Activated T-cell treated with anti-CD3 and anti-CD28 coated beads, Interleukin-2, amount 50 U/mL, for 24 hours (primary cell): ENCODE measurements at places on chromosomes 13 and 19.

DNA sequence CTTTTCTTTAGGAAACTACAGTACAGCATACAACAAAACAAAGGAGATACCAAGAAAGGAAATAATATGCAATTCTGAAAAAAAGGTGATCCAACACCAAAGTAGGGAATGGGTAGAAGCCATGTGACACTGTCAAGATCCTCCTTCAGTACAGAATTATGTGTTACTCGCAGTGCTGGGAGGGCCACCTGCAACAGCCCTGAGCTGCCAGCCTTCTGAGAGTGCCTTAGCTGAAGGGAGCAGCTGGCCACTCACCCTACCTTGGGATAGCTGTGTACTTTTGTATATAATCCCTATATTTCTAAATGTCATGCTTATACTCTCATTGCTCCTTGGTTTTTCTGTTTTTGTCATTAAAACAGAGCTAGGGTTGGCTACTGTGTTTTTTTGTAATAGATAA, 1518.2 kb upstream of the PCDH20 start:
- DNase-seq: no peak

GRCh38 chr19:19034204-19034624, 811 bp downstream of the ARMC6 start:
- peak; percentile 79 for DNase-seq

DNA sequence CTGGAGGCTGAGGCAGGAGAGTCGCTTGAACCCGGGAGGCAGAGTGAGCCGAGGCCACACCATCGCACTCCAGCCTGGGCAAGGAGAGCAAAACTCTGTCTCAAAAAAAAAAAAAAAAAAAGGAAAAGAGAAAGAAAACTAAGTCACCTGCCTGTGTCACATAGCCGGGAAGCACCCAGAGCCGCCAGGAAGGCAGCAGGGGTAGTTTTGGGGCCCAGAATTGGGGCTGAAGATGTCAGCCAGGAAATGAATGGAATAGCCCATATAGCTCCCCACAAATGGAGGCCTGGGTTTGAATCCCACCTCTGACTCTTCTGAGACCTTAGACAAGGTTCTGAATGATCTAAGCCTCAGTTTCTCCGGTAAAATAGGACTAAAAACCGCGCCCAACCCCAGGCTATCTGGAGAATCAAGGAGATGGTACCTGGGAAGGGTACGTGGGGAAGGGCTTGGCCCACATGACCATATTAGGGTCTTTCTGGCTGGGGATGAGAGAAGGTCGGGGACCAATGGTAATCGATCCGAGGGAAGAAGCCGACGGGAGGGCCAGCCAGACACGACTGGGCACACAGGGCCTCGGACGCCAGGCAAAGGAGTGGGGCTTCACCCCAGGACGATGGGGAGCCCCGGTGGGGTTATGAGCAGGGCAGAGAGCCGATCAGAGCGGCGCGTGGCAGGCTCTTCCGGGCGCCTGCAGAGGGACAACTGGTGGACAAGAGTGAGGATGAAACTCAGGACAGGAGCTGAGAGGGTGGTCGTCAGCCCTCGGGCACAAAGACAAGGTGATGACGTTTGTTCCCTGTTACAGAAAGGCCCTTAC, 14.4 kb downstream of the CCDC124 start:
- peak; percentile 43 for DNase-seq

DNA sequence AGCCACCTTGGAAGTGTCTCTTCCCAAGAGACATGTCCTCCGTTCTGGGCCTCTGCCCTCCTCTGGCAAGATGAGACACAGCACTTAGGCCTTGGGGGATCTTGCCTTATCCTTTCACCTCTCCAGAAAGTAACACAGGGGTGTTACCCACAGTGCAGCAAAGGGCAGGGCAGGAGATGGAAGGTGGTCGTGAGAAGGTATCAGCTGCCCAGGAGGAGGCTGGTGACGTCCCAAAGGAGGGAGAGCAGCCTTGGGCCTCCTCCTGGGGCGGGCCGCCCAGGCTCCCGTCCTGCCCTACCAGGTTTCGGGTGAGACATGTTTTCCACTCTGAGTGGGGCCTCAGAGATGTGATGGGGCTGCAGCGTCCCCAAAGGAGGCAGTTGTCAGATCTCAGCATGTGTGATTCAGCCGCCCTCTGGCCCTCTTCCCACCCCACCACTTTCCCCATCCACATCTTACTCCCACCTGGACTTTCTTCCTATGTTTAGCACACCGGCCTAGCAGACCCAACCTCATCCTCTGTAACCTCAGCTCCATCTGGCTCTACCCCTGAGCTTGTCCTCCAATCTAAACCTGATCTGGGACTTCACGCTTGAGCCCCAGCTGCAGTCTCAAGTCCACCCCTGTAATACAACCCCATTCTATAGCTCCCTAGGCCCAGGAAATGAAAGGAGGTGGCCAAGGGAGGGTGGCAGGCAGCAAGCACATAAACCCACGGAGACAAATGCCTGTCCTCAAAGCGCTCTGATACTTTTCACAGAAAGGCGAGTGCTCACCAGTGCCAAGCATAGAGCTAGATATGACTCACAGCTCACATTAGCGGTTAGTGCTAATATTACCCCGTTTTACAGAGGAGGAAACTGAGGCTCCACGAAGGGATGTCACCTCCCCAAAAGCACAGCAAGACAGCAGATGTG, 9.3 kb downstream of the POU2F2 start:
- peak; percentile 83 for DNase-seq

DNA sequence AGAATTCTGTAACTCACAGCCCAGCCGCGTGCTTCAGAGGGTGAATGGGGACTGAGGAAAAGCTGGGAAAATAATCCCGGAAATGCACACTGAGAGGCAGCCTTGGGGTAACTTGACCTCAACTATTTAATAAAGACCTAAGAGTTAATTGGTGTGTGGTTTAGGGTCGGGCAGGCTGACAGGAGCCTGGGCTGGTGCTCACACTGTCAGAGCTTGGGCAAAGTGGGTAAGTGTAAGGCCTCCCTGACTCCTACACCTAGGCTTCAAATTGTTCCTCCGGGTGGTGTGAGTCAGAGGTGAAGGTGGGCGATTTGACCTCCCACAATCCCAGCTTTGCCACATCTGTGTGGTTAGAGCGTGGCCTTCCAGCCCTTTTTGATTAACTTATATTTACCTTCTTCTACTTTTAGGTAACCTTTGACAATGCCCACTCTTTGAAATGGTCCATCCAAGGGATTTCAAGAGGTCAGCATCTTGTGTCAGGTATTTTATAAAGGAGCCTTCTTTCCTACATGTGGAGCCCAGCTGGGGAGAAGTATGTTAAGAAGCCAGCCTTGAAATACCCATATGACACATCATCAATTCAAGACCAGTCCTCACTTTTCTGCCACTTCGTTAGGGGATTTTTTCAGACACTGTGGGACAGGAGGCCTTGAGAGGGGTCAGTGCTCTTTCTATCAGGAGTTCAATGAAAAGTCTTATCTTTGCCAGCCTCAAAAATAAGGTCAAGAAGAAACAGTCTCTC, 114.2 kb downstream of the NUFIP1 start:
- no peak for DNase-seq

DNA sequence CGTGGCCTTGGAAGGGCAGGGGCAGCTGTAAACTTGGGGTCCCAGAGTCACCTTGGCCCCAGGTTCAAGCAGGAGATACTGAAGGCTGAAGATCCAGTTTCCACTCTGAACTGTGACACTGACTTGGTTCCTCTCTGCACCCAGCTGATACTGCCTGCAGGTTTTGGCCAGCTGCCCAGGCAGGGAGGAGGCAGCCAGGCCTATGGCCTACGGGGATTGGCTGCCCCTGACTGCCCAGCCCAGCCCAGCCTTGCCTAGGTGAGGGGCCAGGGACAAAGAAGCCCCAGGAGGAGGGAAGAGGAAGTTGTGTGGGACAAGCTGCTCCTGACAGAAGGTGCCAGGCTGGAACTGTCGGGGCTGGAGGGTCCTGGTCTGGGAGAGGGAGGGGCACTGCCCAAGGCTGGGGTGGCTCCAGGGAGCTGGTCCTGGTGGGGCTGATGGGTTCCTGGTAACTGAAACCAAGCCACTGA, 51.7 kb upstream of the CYP4F8 start:
- no peak for DNase-seq

DNA sequence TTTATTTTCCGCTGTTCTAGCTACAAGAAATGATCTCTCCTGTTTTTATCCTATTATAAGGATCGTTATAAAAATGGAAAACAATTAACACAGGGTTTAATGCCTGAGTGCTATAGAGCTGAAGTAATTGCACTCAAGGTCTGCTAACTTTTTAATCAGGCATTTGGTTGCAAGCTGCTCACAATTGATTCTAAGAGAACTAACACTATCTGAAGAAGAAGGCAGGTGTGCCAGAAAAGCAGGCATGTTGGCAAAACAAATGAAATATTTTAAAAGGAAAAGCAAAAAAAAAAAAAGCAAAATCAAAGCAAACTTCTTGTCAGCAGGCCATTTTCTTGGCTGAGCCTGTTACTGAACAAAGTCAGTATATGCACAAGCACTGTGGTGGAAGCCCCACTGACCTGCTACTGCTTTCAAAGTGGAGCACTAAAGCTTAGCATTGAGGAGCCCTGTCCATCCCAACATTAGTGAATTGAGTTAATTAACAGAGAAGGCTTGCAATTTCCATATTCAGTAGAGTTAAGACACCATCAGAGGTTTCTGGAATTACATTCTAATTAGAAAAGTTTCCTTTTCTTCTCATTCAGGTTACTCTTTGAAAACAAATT, 574.2 kb downstream of the PCDH9 start:
- DNase-seq: no peak

DNA sequence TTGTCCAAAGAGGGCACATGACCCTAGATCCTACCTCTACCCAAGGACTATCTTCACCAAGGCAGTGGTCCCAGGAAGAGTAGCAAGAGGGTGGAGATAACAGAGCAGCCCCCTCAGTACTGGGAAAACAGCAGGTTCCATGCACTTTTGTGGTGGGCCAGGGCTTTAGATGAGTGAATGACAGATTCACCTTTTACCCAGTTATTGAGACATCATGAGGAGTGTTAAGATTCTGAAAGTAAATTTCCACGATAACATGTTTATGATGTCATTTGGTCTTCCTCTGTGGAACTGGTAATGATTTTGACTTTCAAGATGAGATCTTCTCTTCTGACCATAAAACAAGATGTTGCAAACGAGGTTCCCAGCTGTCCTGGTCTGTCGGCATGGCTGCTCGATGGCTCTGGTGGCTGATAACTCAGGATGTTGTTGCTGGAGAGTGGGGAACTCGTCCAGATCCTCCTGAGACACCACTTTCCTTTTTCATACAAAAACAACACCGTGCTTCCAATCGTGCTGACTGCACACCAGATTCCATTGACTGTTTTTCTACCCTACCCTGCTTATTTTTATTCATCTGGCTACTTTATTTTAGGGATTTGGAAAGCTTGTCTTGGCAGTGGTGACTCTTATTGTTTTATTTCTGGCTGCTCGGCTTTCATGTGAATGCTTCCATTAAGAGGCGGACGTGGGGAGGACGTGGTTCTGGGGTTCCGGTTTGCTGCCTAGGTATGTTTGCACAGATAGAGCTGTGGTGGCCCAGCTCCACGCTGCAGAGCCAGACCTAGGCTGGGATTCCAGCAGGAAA, 88.5 kb downstream of the LRCH1 start:
- no peak for DNase-seq

- no peak for DNase-seq
These were observed 25.8 kb upstream of the SPATA13 start for GRCh38 chr13:24134757-24135156.

DNA sequence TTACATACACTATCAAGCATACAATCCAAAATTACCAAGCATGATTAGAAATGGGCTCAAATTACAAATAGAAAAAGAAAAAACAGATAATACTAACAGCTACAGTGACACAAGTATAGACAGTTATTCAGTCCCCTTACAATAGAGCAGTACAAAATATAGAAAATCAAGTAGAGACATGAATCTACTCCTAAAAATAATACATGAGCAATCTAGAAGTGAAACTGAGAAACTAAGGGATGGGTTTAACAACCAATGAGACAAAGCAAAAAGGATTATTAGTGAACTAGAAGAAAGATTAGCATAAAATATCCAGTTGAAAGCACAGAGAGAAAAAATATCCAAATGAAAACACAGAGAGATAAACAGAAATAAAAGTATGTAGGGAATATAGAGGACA, 426.7 kb downstream of the TBC1D4 start:
- no peak for DNase-seq

- DNase-seq: no peak
These were observed 170.4 kb downstream of the COG6 start for GRCh38 chr13:39825886-39826285.

- no peak for DNase-seq
These were observed 173.7 kb upstream of the ZNF507 start for GRCh38 chr19:32171719-32172151.

GRCh38 chr13:51280379-51280940, 58.3 kb downstream of the FAM124A start:
- DNase-seq: no peak

GRCh38 chr19:2602391-2603181, 99.9 kb downstream of the GNG7 start:
- peak; percentile 30 for DNase-seq

DNA sequence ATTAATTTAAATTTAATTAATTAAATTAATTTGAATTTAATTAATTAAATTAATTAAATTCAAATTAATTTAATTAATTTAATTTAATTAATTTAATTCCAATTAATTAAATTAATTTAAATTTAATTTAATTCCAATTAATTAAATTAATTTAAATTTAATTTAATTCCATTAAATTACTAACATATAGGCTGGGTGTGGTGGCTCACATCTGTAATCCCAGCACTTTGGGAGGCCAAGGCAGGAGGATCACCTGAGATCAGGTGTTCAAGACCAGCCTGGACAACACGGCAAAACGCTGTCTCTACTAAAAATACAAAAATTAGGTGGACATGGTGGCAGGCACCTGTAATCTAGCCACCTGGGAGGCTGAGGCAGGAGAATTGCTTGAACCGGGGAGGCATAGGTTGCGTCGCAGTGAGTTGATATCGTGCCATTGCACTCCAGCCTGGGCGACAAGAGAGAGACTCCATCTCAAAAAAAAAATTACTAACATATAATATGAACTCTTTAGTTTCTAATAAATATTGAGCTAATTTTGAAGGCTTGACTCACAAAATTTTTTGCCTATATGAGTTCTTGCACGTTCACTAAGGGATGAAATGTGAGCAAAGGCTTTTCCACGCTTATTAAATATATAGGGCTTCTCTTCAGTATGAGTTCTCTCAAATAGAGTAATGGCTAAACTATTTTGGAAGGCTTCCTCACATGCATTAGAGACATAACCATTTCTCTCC, 9.0 kb upstream of the USP29 start:
- no peak for DNase-seq

DNA sequence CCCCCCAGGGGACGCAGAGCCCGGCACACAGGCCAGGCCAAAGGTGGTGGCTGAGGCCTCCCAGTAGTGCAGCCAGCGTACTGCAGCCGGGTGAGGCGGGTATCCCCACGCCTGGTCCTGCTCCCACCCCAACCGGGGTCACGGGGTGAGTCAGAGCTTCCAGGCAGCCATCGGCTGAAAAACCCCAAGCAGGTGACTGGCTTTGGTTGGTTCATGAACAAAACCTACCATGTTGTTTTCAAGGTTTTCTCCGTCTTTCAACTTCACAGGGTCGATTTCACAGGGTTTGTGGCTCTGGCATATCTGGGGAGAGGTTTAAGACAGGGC, 42.1 kb upstream of the C13orf46 start:
- DNase-seq: no peak

DNA sequence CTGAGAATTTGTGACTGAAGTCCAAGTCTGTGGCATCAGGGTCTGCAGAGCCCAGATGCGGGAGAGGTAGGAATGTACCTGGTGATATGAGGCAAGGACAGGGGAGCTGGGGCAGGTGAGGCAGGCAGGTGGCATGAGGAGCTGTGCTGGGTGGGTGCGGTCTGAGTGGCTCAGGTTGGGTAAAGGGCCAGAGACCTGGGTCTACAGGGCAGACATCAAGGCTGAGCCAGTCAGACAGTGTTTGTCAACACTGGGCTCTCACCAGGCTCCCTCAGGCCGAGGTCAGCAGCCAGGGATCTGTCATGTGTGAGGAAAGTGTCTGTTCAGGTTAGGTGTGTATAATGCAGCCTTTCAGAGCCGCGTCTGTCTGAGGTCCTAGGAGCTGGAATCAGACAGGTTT, 18.6 kb downstream of the GPI start:
- DNase-seq: no peak
